Hematopoietic multipotent progenitor cell treated with erythropoietin and hydrocortisone succinate and interleukin-3 and kit ligand, for 15 days (in vitro differentiated cells): ENCODE measurements at places on chromosomes 5 and 9.

DNA sequence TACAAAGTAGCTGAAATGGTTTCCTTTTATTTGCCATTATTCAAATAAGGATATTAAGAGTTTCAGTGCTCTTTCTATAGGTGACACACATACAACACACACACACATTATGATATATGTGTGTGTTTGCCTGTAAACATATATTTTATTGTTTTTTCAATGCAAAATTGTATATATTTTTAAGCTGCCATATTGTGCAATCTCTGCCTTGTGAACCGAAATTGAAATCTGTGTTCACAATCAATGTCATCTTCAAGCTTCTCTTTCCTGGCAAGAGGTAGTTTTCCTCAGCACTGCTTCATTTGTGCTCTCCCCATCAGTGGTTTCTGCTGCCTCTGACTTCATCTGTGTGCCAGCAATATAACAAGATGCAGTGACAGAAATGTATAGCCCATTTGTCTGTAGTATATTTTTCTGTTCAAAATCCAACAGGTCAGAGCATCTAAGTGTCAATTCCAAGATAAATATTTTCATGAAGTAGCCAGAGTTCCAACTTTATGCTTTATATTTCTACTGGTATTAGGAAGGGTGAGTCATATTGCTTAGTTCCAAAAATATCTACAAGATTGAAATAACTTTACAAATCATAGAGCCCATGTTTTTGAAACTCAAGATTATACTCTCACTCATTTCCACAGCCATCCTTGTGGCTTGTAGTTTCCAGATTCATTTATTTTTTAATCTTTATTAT, 1704.8 kb upstream of the CDH9 start:
- no peak for DNase-seq

- DNase-seq, result no peak
Measured at GRCh38 chr9:133813749-133814585, 75.8 kb upstream of the SARDH start.

DNA sequence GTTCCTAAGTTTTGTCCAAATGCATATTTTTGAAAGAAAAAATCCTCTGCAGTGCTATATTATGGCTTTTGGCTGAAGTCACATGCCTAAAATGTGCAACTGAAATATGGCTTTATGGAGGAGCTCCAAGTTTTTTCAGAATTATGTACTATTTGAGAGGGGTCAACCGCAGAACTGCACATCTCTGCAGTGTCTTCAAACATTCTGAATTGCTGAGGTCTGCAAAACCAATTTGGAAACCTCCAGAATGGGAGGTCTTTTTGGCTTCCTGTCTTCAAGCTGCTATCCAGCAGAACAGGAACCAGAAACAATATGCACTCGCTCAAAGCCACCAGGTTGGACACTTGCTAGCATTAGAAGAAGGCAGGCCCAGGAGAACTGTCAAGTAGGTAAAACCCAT, 376.0 kb upstream of the PAPPA start:
- DNase-seq, result no peak

GRCh38 chr5:58493141-58493540, 1.9 kb downstream of the GAPT start:
- no peak for DNase-seq

GRCh38 chr9:71210326-71210725, 88.9 kb upstream of the TRPM3 start:
- DNase-seq, result no peak

DNA sequence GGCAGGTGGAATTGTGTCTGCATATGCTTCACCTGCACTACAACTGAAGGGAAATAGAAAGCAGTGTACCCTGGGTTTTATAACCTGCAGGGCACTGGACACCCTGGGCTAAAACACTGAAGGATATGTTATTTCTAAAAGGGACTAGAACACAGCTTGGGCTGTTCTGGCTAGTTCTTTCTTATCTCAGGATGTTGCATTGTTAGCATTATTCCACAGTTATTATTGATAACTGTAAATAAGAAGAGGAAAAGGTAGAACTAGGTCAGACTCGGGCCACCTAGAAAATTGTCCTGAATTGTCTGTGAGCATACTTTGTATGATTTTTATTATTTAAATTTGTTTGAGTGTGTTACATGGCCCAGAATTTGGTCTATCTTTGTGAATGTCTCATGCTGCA, 493.9 kb upstream of the CDH9 start:
- no peak for DNase-seq

- no peak for DNase-seq
Measured at GRCh38 chr5:168693297-168693696, 114.1 kb upstream of the PANK3 start.
